ENCODE measurements at places on chromosomes 4 and X.

DNA sequence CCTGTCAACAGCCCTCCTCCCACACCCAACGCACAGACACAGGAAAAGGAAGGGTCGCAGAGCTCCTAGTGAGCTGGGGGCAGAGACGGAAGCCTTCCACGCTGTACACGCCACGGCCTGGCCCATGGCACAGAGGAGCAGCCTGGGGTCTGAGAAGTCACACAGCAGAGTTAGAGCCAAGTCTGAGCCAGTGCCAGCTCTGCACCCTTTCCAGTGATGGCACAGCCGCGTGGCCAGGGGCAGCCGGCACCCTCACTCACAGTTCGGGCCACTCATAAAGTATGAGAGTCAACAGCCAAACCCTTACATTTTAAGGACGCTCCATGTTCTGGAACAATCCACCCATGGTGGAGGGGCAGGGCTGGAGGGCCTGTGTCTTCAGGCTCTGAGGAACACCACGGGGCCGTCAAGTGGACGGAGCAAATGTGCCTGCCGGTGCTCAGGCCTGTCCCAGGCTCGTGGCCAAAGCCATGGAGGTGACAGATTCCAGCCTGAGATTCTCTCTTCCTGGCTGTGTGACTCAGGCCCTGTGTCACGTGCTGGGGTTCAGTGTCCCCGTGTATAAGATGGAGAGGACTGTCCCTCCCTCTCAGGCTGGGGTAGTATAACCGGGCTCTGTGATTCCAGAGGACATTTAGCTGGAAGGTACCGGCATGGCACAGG lies 91.2 kb downstream of the ABLIM2 start:
- DNase-seq, result no peak

GRCh38 chr4:148510211-148510610 lies 68.0 kb upstream of the NR3C2 start:
- no peak for DNase-seq

DNA sequence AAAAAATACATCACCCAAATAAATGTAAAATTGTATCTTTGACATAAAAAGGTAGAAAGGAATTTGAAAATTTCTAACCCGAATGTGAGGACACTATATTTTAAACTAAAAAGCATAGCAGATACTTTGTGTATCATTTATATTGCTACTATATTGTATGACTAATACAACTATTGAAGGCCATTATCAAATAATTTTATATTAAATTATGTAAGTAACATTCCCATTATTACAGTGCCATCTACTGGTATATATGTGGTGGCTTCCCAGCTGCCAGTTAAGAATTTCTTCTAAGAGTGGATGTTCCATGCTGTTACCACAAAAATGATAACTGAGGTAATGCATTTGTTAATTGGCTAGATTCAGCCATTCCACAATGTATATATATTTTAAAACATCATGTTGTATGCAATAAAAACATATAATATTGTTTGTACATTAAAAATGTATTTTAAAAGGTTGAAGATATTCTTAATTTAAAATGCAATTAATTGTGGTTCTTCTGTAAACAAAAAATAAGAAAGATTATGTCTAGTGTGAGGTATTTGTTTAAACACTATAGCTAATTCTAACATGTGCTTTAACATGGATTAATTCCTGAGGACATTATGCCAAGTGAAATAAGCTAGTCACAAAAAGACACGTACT lies 65.3 kb downstream of the EGF start:
- DNase-seq, result peak; percentile 40

DNA sequence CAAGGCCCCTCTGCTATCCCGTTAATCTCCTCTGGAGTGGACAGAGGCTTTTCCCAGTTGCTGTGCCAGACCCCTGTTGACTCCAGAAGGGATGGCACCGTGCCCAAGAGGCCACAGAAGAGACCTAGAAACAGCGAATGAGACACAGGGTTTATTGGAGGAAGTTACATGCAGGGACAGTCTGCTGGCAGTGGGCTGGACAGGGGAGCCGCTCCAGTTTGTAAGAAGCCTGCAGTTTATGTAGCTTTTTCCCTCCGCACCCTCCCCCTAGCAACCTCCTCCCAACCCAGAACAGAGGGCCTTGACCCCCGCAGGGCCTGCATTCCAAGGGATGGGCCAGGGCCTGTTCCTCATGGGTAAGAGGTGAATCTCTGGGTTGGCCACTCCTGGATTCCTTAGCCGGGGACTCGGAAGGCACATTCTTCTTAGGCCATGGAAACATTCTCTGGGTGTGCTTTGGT lies 216.8 kb upstream of the PSAPL1 start:
- DNase-seq, result no peak

- no peak for DNase-seq
These were observed 7.8 kb downstream of the ZCCHC4 start for GRCh38 chr4:25320336-25320735.
